Inflammatory macrophage treated with lipopolysaccharide for 1 hour (primary cell): ENCODE measurements at places on chromosomes 13 and 19.

- DNase-seq, result no peak
Measured at GRCh38 chr19:4897146-4897545, 5.5 kb downstream of the ARRDC5 start.

DNA sequence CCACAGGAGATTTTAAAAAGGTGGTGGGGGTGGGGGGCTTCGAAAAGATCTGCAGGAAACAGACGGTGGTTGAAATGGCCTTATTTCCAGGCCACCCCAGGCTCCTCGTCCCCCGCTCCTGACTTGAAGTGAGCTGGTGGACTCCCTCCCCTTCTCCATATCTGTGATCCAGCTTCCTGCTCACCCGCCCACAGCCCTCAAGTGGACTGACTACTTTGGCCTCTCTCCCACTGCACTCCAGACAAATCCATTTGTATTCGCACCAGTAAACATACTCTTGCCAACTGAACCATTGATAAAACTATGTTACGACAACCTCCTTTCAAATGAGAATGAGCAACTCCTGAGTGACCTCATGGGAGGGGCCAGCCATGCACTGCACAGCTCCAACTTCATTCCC lies 259.5 kb downstream of the COL4A1 start:
- DNase-seq, result no peak

GRCh38 chr13:113607056-113607888 lies 22.7 kb downstream of the TFDP1 start:
- DNase-seq, result peak; percentile 95

DNA sequence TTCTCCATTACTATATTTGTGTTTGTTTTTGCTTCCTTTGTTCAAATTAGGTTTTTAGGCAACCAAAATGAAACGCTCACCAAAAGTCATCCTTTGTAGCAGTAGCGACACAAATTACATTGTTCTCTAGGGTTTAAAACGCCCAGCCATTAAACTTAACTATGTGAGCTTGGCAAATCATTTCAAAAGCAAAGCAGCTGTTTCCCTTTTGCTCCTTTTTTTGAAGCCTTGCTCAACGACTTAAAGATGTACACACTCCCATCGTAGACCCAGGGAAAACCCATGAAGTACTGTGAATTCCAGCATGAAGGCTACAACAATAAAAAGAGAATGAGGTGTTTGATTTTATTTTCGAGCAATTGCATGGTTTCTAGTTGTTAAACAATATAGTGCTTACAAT lies 106.7 kb downstream of the RAP2A start:
- DNase-seq, result no peak

GRCh38 chr19:52897138-52897935 lies at the start of gene ZNF320:
ZNF320 (minus strand) TSS chr19:52897635; CDS start chr19:52890255, 7,380 bp downstream.
- DNase-seq, result peak; percentile 95

- DNase-seq, result no peak
Measured at GRCh38 chr19:13054626-13055212, 47.9 kb downstream of the LYL1 start.

- DNase-seq, result no peak
Measured at GRCh38 chr13:40315416-40316064, 350.9 kb downstream of the FOXO1 start.

- DNase-seq, result no peak
Measured at GRCh38 chr19:54803410-54803809, at the start of gene KIR2DL4. KIR2DL4 (plus strand) TSS chr19:54803610; CDS start chr19:54803652, 42 bp downstream.

DNA sequence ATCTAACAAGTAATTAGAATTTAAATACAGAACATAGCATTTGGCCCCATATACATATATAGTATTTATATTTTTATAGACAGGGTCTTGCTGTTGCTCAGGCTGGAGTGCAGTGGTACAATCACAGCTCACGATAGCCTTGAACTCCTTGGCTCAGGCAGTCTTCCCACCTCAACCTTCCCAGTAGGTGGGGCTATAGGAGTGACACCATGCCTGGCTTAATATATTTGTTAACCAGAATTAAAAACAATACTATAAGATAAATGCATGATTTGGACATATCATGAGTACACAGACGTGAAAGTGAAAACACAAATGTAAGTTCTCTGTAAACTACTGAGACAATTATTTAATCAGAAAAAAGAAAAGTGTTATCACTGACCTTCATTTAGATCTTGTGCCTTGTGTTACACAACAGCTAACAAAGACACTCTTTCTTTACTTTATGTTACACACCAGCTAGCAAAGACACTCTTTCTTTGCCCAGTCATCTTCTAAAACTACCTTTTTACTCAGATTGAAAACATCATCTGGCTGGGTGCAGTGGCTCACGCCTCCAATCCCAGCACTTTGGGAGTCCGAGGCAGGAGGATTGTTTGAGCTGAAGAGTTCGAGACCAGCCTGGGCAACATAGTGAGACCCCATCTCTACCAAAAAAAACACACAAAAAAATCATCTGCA lies 22.6 kb downstream of the CARS2 start:
- no peak for DNase-seq

DNA sequence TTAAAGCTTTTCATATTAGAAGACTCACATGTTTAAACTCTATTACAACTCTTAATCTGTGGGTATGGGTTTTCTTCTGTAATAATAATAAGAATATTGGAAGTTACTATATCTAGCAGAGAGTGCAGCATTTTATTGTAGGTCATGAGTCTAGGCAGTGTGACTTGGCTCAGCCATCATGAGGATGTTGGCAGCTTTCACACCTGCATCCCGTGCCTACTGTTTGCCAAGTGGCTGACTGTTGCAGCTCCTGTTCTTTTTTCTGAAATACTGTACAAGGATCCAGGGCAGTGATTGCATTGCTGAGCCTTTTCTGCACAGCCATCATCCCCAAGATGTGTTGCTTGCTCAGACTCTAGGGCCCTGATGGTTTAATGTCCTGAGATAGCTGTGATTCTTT lies 47.4 kb downstream of the MTUS2 start:
- DNase-seq, result no peak

DNA sequence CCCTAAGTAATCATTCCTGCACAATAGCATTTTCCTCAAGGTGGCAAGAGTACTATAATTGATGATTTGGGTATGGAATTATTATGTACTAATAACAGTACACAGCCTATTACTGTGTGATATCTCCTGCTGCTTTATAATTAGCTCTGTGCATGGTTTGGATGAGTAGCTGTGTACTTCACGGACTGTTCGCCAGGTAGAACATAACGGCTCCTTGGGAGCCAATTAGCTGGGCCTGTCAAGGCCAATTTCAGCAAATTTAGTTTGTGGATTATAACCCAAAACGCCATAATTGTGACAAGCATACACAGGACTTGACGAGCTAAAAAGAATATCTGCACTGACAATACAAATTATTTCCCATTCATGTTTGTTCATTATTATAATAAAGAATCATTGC lies 1584.2 kb downstream of the SLITRK1 start:
- DNase-seq, result no peak

DNA sequence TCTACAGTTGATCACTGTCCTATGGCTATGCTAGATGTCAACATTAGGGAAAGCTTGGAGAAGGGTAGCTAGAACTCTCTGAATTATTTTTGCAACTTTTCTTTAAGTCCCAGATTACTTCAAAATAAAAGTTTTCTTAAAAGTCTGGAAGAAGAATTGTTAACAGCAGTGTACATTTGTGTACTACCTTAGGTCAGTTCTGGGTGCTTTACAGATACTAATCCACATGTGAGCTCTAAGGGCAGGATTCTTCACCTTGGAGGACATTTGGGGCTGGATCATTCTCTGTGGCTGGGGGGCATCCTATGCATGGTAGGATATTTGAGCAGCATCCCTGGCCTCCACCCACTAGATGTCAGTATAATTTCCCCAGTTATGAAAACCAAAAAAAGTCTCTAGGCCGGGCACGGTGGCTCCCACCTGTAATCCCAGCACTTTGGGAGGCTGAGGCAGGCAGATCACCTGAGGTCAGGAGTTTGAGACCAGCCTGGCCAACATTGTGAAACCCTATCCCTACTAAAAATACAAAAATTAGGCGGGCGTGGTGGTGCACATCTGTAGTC lies 2.8 kb downstream of the BRME1 start:
- DNase-seq, result no peak

- peak; percentile 34 for DNase-seq
Measured at GRCh38 chr13:100100115-100100879, 11.4 kb downstream of the PCCA start.

DNA sequence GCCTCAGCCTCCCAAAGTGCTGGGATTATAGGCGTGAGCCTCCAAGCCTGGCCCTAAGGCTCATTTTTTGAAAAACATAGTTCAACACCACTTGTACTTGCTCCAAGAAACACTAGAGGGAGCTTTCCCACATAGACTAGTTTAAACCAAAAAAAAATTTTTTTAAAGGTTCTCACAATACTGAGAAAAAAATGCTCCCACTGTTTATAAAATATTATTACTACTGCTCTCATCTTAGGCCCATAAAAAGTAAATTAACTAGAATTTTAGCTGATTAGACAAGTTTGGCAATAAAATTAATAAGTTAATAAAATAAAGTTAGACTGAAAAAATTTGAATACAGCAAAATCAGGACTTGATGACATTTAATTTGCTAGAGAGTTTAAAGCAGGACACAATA lies 109.5 kb downstream of the TBC1D4 start:
- DNase-seq, result peak; percentile 75

DNA sequence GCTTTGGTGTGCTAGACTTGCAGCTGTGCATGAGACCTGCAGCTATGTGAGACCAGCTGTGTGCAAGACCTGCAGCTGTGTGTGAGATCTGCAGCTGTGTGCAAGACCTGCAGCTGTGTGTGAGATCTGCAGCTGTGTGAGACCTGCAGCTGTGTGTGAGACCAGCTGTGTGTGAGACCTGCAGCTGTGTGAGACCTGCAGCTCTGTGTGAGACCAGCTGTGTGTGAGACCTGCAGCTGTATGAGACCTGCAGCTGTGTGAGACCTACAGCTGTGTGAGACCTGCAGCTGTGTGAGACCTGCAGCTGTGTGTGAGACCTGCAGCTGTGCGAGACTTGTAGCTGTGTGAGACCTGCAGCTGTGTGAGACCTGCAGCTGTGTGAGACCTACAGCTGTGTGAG lies 6.7 kb upstream of the DCUN1D2 start:
- DNase-seq, result no peak

- no peak for DNase-seq
Measured at GRCh38 chr13:96338030-96338429, 248.1 kb downstream of the HS6ST3 start.

GRCh38 chr13:99282264-99283231 lies 24.4 kb upstream of the GPR18 start:
- peak; percentile 71 for DNase-seq

GRCh38 chr13:63540061-63540460 lies 2124.4 kb upstream of the PCDH20 start:
- DNase-seq, result no peak

GRCh38 chr19:41928221-41928683 lies at the start of gene ERFL:
ERFL (minus strand) TSS chr19:41928449; CDS start chr19:41912919, 15,530 bp downstream.
- no peak for DNase-seq

- no peak for DNase-seq
Measured at GRCh38 chr13:113223070-113223469, 13.7 kb downstream of the CUL4A start.

GRCh38 chr13:23470790-23471614 lies 37.5 kb upstream of the SACS start:
- DNase-seq, result no peak

DNA sequence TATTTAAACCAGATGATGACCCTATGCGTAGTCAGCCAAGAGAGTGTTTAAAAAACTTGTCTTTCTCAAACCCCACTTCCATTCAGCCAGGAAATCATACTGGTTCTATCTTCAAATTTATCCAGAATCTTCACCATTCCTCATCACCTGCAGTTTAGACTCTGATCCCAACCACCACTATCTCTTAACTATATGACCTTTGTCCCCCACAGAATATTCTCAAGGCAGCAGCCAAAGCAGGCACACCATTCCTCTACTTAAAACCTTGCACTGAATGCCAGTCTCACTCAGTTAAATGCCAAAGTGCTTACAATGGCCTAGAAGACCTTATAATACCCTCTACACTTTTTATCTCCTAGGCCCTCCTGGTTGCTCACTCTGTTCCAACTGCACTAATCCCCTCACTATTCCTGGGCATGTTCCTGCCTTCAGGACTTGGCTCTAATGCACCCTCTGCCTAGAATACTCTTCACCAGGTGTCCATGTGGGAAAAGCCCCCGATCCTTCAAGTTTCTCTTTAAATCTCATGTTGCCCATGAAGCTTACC lies 10.1 kb downstream of the SUCLA2 start:
- DNase-seq, result no peak

GRCh38 chr13:48158290-48158689 lies 63.4 kb upstream of the MED4 start:
- peak; percentile 56 for DNase-seq

DNA sequence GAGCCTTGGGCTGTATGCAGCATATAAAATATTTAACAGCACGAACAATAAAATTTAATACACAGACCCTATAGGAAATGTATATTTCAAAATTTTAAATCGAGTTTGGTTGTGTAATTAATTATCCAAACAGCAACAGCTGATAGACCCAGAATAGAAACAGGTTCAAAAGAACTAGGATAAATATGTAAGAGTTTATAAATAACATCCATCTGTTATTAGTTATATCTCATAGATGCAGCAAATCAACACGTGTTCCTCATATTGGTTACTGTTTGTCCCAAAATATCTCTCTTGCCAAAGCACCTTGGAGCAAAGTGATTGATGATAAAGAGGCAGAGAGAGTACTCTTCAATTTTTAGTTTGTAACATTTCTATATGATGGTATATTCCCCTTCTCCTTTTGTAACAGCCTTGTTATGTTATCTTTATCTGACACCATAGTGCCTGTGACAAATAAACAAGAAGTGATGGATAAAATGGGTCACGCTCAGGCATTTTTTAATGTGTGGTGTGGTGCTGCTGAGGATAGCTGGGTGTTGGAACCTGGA lies 260.6 kb upstream of the NBEA start:
- no peak for DNase-seq

DNA sequence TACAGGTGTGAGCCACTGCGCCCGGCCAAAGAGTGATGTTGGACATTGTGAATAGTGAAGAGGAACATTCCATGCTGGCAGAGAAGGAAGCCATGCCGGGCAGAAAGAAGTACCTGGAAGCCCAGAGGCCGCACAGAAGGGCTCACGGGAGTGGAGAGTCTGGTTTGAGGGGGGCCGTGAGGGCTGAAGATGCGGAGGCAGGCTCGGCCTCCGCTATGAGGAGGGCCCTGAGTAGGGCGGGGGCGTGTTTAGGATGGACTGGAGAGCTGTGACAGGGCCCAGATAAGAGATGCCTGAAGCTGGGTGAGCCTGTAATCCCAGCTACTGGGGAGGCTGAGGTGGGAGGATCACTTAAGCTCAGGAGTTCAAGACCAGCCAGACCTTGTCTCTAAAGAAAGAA lies 1.6 kb downstream of the JOSD2 start:
- no peak for DNase-seq

- DNase-seq, result no peak
Measured at GRCh38 chr13:113053376-113053775, 52.2 kb upstream of the F7 start.

- DNase-seq, result no peak
Measured at GRCh38 chr13:89514534-89515312, 1832.8 kb upstream of the MIR17HG start.

- DNase-seq, result no peak
Measured at GRCh38 chr13:100887729-100888151, 213.1 kb upstream of the TMTC4 start.

DNA sequence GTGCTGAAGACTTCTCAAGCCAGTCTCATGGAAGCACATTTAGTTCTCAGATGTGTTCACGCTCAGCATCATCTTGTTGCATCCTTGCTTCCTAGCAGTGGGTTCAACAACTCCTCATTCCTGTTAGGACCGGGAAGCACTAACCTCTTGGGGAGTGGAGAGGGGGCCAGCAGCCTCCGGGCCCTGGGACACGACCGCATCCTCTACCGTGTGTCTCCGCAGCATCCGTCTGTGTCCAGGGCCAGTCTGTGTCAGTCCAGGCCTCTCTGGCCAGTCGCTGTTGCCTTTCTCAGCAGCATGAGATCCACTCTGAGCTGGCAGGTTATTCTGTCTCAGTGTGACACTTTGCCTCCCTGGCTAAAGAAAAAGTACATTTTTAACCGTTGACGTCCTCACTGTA lies 17.0 kb downstream of the PDCD5 start:
- DNase-seq, result no peak
